ENCODE measurements at places on chromosomes 6 and 20.
A peak's percentile ranks its signal among the peaks of the same experiment; 100 is the strongest.

GRCh38 chr6:54106727-54107126, 4.5 kb upstream of the MLIP start:
- H3K27ac ChIP-seq = no peak overlapping the region
- H3K4me1 ChIP-seq = no peaks in the 10 kb centered on the region
- H3K36me3 ChIP-seq = no peaks in the 10 kb centered on the region
- no peak for DNase-seq
- no peak overlapping the region for H3K4me3 ChIP-seq
- H3K27me3 ChIP-seq = no peaks in the 10 kb centered on the region

- no peaks in the 10 kb centered on the region for H3K36me3 ChIP-seq
- H3K4me1 ChIP-seq = peaks cover 28% of the 10 kb centered on the region
- no peak overlapping the region for H3K27ac ChIP-seq
These were observed 36.9 kb upstream of the FANCE start for GRCh38 chr6:35415065-35415891.

- H3K4me1 ChIP-seq = no peaks in the 10 kb centered on the region
- peak; percentile 58 for DNase-seq
These were observed 76.7 kb upstream of the LAMA2 start for GRCh38 chr6:128806261-128806660.

GRCh38 chr20:36203861-36204260, 32.4 kb upstream of the AAR2 start:
- peaks cover 8% of the 10 kb centered on the region for H3K36me3 ChIP-seq
- H3K27ac ChIP-seq = no peak overlapping the region
- H3K4me3 ChIP-seq = no peak overlapping the region
- H3K27me3 ChIP-seq = no peaks in the 10 kb centered on the region
- no peak for DNase-seq
- no peaks in the 10 kb centered on the region for H3K4me1 ChIP-seq

GRCh38 chr20:46808565-46808964, 86.1 kb upstream of the EYA2 start:
- H3K27me3 ChIP-seq = no peaks in the 10 kb centered on the region
- no peak overlapping the region for H3K27ac ChIP-seq

DNA sequence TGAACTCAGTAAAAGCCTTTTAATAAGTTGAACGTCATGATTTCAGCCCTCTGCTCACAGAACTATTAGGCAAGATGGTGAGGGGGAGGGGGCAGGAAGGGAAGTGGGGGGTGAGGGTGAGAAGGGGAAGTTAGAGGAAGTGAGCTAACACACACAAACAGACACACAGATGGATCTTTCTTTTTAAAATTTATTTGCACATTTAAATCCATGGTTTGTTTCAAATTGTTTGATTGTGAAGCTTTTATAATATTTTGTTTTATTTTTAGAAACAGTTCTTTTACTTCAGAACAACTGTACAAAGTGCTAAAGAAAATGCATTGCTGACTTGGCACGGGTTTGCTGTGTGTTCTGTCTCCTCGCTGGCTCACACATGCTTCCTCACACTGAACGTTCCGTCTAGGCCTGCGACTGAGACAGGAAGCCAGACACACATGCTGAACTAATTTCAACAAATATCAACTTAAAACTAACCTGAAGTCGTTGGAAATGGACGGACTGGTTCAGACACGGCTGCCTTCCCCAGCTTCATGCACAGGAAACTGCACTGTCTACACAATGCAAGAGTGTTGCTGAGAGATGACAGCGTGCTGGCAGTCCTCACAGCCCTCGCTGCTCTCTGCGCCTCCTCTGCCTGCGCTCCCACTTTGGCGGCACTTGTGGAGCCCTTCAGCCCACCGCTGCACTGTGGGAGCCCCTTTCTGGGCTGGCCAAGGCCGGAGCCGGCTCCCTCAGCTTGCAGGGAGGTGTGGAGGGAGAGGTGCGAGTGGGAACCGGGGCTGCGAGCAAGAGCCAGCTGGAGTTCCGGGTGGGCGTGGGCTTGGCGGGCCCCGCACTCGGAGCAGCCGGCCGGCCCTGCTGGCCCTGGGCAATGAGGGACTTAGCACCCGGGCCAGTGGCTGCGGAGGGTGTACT, 8.1 kb upstream of the ZBP1 start:
- H3K27ac ChIP-seq = peak overlapping the region; percentile 42
- no peaks in the 10 kb centered on the region for H3K36me3 ChIP-seq
- peak; percentile 50 for DNase-seq
- peaks cover 3% of the 10 kb centered on the region for H3K4me1 ChIP-seq
- no peaks in the 10 kb centered on the region for H3K27me3 ChIP-seq
- H3K4me3 ChIP-seq = no peak overlapping the region

GRCh38 chr20:5596401-5597193, 153.6 kb upstream of the SHLD1 start:
- H3K27me3 ChIP-seq = no peaks in the 10 kb centered on the region
- no peak overlapping the region for H3K27ac ChIP-seq
- no peak overlapping the region for H3K4me3 ChIP-seq
- DNase-seq = no peak
- H3K4me1 ChIP-seq = no peaks in the 10 kb centered on the region

DNA sequence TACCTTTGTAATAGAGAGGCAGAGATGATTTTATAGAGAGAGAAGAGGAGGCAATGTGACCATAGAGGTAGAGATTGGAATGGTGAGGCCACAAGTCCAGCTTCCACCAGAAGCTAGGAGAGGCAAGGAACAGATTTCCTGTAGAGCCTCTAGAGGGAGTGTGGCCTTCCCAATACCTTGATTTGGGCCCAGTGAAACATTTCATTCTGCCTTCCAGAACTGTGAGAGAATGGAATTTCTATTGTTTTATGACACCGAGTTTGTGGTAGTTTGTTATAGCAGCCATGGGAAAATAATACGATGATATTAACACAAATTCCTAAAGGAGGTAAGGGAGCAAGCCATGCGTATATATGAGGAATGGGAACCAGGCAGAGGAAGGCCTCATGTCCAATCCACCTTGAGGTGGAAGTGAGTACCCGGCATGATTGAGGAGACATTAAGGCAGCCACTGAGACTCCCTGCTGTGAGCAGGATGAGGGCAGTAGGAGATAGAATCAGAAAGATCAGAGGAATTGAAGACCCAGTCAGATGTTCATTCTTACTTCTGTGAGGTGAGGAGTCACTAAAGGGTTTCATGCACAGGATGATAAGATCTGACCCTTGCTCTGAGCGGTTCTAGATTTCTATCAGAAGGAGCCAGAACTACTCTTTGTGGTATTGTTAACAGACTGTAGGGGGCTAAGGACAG, 636.3 kb upstream of the IMPG1 start:
- H3K36me3 ChIP-seq = no peaks in the 10 kb centered on the region
- no peaks in the 10 kb centered on the region for H3K4me1 ChIP-seq
- H3K4me3 ChIP-seq = no peak overlapping the region
- no peak overlapping the region for H3K27ac ChIP-seq
- no peak for DNase-seq
- H3K27me3 ChIP-seq = no peaks in the 10 kb centered on the region

GRCh38 chr6:24448396-24448795, 41.0 kb downstream of the GPLD1 start:
- H3K4me1 ChIP-seq = no peaks in the 10 kb centered on the region
- DNase-seq = no peak
- H3K4me3 ChIP-seq = no peak overlapping the region
- no peaks in the 10 kb centered on the region for H3K36me3 ChIP-seq
- no peak overlapping the region for H3K27ac ChIP-seq

DNA sequence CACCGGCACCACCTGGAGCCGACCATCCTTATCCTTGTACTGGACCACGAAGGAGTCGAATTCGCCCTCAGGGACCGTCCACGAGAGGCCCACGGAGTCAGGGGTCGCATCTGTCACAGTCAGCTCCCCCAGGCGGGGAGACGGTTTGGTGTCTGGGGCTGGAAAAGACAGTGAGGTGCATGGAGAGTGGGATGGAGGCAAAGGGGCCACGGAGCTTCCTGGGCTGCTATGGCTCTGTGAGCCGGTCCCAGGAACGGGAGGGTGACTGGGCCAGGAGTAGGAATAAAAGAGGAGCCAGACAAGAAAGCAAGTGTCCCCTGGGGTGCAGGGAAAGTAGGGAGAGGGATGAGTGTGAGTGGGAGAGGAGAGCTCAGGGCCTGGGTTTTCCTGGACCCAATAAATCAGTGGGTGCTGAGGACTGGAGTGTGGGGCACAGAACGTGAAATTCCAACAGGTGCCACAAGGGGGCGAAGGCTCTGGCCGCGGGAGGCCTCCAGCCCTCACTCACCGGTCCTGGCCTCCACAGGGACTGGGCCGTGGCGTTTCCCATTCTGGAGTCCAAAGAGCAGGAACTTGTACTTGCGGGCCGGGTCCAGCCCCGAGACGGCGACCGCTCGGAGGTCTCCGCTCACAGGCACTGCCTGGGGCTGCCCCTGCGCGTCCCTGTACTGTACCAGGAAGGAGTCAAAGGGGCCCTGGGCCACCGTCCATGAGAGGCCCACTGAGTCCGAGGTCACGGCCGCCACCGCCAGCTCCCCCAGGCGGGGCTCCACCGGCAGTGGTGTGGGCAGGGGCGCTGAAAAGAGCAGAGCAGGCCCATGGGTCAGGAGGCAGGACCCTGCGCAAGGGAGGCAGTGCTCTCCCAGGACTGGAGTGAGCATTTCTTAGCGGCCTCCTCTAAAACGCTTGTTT, 9.9 kb downstream of the CYP21A2 start:
- H3K36me3 ChIP-seq = no peaks in the 10 kb centered on the region
- H3K4me3 ChIP-seq = no peak overlapping the region
- peak; percentile 79 for DNase-seq
- H3K4me1 ChIP-seq = no peaks in the 10 kb centered on the region
- H3K27ac ChIP-seq = peak overlapping the region; percentile 52

- H3K4me1 ChIP-seq = no peaks in the 10 kb centered on the region
- H3K4me3 ChIP-seq = no peak overlapping the region
- no peaks in the 10 kb centered on the region for H3K36me3 ChIP-seq
- no peaks in the 10 kb centered on the region for H3K27me3 ChIP-seq
- DNase-seq = no peak
These were observed 98.7 kb upstream of the PMEPA1 start for GRCh38 chr20:57808264-57809070.

- H3K36me3 ChIP-seq = no peaks in the 10 kb centered on the region
- no peaks in the 10 kb centered on the region for H3K27me3 ChIP-seq
- H3K4me1 ChIP-seq = no peaks in the 10 kb centered on the region
- no peak overlapping the region for H3K27ac ChIP-seq
These were observed 40.3 kb upstream of the AHI1 start for GRCh38 chr6:135537741-135538301.

GRCh38 chr20:9617940-9618339, 103.5 kb downstream of the LAMP5 start:
- no peaks in the 10 kb centered on the region for H3K27me3 ChIP-seq
- no peak overlapping the region for H3K4me3 ChIP-seq
- H3K27ac ChIP-seq = no peak overlapping the region
- peak; percentile 74 for DNase-seq
- H3K4me1 ChIP-seq = no peaks in the 10 kb centered on the region
- no peaks in the 10 kb centered on the region for H3K36me3 ChIP-seq

- no peak overlapping the region for H3K27ac ChIP-seq
- H3K4me1 ChIP-seq = no peaks in the 10 kb centered on the region
- H3K36me3 ChIP-seq = no peaks in the 10 kb centered on the region
- DNase-seq = no peak
- H3K27me3 ChIP-seq = no peaks in the 10 kb centered on the region
These were observed 287.0 kb downstream of the CDC5L start for GRCh38 chr6:44674226-44675155.

- H3K27ac ChIP-seq = no peak overlapping the region
- H3K4me1 ChIP-seq = no peaks in the 10 kb centered on the region
- no peaks in the 10 kb centered on the region for H3K36me3 ChIP-seq
These were observed 9.3 kb upstream of the LAMA5 start for GRCh38 chr20:62376112-62377063.

GRCh38 chr20:14374196-14374595, 36.8 kb upstream of the FLRT3 start:
- H3K27ac ChIP-seq = no peak overlapping the region
- H3K36me3 ChIP-seq = no peaks in the 10 kb centered on the region
- DNase-seq = no peak
- peaks cover 15% of the 10 kb centered on the region for H3K4me1 ChIP-seq
- no peak overlapping the region for H3K4me3 ChIP-seq

- no peak overlapping the region for H3K27ac ChIP-seq
- no peaks in the 10 kb centered on the region for H3K27me3 ChIP-seq
- DNase-seq = no peak
- peaks cover 5% of the 10 kb centered on the region for H3K4me1 ChIP-seq
These were observed 4.8 kb downstream of the CCHCR1 start for GRCh38 chr6:31152781-31153180.
